ENCODE measurements at places on chromosomes 6 and 20.

- no peak for DNase-seq
These were observed 59.9 kb upstream of the MAP7 start for GRCh38 chr6:136609873-136610706.

DNA sequence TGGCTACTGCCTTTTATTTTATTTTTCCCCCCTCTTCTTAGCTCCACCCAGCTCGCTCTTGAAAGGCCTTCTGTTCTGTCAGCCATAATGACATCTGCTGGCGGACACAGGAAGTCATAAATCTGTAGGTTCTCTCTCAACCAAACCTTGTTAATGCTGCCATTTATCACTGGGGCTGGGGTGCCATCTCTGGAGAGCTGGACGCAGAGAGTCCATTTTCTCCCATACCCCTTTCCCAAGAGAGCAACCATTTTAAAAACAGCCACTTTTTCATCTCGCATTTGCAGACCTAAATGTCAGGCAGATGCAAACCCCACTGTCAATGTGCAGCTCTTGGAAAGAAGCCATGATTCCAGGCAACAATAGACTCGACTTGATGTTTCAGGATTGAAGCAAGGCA, 13.0 kb upstream of the TSHZ2 start:
- no peak for DNase-seq

DNA sequence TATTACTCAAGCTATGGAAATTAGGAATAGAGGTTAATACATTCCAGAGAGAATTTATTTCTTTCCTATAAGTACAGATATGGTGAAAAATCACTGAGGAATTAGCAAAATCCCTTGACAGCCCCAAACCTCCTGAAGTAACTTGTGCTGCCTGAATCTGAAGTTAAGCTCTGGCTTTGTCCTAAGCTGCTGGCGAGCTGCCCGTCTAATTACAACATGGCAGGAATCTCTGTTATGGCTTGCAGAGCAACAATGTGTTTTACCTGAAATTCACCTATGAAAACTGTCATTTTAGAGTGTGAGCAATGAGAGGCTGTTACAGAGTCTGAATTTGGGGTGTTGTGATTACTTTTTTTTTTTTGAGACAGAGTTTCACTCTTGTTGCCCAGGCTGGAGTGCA, 22.5 kb upstream of the IYD start:
- DNase-seq, result no peak

- peak; percentile 30 for DNase-seq
These were observed 16.8 kb upstream of the CDH22 start for GRCh38 chr20:46324960-46325703.

GRCh38 chr6:168699631-168700295, 258.8 kb downstream of the SMOC2 start:
- no peak for DNase-seq
